ENCODE measurements at places on chromosomes 16 and 17. TPM values are rescaled to one million over a fixed set of nuclear protein-coding genes. Genes with fewer than 3 reads are reported as not detected.

TBC1D10B gene
- total RNA-seq, result 40.3 TPM

BBS2 gene
- 27.2 TPM for total RNA-seq

SHISA6 gene
- total RNA-seq, result not detected

SCGB1C2 gene
- 1.1 TPM for total RNA-seq

HBA1 gene
- total RNA-seq, result not detected

ATP6V0C gene
- total RNA-seq, result 59.2 TPM

TNFRSF13B gene
- not detected for total RNA-seq

KRT222 gene
- total RNA-seq, result not detected

GRCh38 chr17:50647187-50647586 is 12.5 kb downstream of the ABCC3 start:
- DNase-seq, result no peak

GRCh38 chr16:88678224-88678979 is 7.9 kb downstream of the SNAI3 start:
- no peak for DNase-seq

GRCh38 chr16:50899951-50900350 is 158.1 kb downstream of the CYLD start:
- DNase-seq, result no peak

- no peak for DNase-seq
These were observed 2.0 kb downstream of the UBALD2 start for GRCh38 chr17:76267051-76267576.

DNA sequence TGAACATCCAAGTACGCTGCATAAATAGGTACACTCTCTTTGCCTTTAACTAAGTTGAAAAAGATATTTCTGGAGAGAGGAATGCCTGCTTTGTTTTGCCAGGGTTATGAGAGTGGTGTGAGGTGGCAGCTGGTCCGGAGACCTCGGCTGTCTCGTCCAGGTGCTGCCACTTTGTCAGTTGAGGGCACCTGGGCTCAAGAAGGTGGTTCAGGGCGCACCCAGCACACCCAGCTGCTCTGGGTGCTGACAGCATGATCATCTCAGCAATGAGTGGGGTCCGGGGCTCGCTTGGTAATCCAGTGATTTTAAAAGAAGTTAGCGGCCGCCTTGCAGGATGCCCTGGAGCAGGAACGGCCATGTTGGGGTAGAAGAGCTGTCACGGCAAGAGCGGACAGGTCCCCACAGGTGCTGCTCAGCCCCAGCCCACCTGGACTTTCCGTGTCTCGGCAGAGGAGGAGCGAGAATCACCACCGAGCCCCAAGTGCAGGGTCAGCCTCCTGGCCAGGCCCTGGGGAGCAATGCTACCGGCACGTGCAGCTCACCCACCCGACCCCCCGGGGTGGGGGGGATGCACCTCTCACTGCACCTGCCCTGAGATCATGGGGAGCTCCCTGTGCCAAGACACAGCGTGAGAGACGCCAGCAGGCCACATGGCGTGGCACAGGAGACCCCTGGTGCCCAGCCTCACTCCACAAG is 67.4 kb upstream of the CHMP6 start:
- DNase-seq, result no peak

DNA sequence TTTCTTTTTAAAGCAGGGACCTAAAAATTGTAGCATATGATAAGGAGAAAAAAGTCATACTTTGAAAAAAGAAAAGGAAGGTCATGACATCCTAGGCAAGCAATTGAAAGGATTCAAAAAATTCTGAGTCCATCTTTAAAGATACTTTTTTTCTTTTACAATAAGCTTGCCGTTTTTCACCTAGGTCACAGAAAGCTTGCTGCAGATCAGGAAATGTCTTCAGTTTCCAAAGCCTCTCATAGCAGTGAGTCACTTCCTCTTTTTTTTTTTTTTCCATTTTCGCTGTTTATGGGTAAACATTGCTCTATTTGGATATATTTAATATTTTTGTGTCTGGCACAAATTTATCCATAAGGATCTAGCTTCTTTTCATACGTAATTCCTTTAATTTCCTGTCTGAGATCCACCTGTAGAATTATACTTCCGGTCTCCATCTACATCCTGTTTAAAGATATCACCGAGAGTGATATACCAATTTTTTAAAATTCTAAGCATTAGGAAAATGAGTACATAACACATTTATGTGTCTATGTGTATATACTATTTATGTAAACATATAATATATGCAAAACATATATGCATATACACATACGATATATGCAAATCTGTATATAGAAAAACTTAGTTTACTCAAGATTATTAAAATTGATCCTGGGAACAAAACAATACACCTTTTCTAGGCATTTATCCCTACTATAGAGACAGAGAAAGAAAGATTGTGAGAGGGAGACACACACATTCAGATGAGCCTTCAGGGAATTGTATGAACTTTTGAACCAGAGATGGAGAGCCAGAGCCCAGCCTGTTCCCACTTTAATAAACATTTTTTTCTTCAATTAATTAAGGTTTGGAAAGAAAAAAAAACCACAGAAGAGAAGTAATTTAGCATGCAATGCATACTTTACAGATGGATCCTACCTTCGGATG is 134.4 kb downstream of the SKAP1 start:
- peak; percentile 31 for DNase-seq

DNA sequence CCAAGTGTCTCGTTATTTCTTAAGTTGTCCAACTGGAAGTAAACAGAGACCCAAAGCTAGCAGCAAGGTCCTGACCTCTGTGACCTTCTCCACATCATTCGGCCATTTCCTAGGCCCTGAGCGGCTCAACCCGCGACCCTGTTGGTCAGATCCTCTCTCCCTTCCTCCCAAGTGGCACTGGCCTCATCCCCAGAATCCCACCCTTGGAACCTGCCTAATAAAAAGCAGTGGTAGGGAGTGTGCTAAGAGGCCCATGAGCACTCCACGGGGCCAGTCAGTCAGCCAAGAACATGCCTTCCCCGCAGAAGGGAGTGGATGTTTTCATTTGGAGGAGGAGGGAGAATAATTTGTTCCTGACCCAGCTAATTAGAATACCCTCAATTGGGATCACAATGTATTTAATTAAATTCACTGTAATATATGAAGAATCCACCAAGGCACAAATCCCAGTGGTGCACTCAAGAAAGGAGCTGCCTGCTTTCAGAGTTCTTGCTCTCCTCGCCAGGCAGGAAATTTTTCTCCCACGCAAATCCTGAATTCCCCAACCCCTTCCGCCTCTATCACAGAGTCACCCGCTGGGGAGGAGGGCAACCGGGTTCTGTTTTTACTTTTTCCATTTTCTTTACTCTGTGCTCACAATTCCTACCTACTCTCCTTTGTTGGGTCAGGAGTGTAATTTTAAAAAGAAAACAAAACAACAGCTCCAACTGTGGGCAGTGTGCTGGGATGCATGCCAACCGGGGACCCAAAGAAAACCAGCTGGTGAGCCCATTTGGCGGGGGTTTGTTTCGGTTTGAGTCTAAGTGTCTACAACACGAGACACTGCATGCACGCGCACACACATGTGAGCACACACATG is 153.4 kb downstream of the ZFHX3 start:
- peak; percentile 62 for DNase-seq

DNA sequence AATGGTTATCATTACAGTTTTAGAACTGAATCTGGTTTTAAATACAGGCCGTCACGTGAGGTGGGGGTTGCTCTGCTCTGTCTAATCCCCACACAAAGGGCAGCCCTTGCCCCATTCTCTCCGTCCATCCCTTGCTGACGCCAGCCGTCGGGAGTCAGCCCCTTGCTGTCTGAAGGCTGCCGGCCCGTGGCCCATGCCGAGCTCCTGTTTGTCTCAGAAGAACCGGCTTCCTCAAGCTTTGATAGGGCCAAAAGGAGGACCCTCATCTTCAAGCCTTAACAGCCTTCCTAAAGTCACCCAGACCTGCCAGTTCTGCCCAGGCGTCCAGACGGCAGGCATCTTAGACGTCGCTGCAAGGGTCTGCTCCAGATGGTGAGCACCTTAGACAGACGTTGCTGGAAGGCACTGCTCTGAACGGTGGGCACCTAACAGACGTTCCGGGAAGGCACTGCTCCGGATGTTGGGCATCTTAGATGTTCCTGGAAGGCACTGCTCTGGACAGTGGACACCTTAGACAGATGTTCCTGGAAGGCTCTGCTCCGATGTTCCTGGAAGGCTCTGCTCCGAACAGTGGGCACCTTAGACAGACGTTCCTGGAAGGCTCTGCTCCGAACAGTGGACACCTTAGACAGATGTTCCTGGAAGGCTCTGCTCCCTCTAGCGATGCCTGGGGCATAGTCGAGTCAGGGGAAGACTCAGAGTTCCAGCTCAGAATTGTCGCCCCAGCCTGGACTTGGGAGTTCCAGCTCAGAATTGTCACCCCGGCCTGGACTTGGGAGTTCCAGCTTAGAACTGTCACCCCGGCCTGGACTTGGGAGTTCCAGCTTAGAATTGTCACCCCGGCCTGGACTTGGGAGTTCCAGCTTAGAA is 35.1 kb upstream of the CHMP6 start:
- DNase-seq, result no peak

- DNase-seq, result no peak
These were observed 66.9 kb downstream of the ZNF423 start for GRCh38 chr16:49788986-49789385.

DNA sequence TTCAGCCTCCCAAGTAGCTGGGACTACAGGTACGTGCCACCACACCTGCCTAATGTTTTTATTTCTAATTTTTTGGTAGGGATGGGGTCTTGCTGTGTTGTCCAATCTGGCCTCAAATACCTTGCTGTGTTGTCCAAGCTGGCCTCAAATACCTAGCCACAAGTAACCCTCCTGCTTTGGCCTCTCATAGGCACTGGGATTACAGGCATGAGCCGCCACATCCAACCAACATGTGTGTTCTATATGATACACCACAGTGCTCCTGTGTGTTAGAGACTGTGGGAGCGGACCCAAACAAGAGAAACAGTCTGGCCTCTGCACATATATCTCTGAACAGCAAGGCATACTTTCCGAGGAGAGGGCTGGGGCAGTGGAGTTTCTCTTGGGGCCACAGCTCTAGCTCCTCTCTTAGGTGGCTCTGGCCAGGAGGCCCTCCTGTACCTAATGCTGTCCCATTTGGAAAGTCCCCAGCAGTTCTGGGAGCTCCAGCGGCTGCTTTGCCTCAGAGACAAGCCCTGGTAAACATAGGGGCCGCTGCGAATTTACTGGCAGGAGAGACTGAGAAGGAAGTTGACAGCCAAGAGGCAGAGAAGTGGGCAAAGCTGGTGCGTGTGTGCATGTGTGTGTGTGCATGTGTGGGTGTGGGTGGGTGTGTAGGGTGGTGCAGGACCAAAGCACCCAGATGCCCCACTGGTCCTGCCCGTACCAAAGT is 95.0 kb downstream of the RAB11FIP4 start:
- no peak for DNase-seq

GRCh38 chr16:2507052-2507659 is 6.6 kb upstream of the ATP6V0C start:
- DNase-seq, result no peak

DNA sequence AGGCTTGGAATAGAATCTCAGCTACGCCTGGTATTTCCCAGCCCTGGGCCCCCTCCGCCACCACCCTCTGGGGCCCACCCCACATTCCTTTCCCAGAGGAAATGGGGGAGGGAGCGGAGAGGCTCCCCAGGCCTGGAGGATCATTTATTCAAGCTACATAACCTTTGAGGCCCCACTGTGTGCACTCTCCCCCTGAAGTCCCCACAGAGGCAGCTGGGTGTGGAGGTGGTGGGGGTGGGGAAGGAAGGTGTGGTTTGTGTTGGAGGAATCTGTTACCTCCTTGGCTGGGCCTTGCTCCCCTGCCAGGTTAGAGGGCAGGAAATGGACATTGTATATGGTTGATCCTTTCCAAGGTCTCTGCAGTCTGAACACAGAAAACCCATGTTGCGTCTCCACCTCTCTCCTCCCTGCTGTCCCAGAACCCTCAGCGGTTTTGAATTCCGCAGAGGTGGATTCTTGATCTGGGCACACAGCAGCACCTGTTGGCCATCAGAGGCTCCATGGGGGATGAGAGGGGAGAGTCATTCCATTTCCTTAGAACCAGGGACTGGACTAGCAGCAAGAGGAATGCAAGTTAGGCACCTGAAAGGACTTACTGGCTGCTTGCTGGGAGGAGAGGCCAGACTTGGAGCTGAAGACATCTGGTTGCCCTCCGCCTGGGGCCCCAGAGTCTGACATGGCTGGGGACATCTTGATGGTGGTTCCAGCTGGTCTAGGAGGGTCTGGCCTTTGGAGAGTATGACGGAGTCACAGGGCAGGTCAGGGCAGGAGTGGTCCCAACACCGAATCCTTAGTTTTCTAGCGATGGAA is 23.0 kb downstream of the ARHGAP23 start:
- peak; percentile 84 for DNase-seq

- no peak for DNase-seq
These were observed 3.7 kb downstream of the KLHDC4 start for GRCh38 chr16:87762071-87762571.

- peak; percentile 42 for DNase-seq
These were observed 69.8 kb upstream of the ANKFN1 start for GRCh38 chr17:56083475-56083874.

- DNase-seq, result peak; percentile 83
These were observed 13.9 kb downstream of the KDM8 start for GRCh38 chr16:27217256-27217655.

GRCh38 chr17:50278526-50279180 is 4.4 kb downstream of the TMEM92 start:
- no peak for DNase-seq

- no peak for DNase-seq
These were observed 40.7 kb downstream of the CCDC182 start for GRCh38 chr17:57704448-57704847.

DNA sequence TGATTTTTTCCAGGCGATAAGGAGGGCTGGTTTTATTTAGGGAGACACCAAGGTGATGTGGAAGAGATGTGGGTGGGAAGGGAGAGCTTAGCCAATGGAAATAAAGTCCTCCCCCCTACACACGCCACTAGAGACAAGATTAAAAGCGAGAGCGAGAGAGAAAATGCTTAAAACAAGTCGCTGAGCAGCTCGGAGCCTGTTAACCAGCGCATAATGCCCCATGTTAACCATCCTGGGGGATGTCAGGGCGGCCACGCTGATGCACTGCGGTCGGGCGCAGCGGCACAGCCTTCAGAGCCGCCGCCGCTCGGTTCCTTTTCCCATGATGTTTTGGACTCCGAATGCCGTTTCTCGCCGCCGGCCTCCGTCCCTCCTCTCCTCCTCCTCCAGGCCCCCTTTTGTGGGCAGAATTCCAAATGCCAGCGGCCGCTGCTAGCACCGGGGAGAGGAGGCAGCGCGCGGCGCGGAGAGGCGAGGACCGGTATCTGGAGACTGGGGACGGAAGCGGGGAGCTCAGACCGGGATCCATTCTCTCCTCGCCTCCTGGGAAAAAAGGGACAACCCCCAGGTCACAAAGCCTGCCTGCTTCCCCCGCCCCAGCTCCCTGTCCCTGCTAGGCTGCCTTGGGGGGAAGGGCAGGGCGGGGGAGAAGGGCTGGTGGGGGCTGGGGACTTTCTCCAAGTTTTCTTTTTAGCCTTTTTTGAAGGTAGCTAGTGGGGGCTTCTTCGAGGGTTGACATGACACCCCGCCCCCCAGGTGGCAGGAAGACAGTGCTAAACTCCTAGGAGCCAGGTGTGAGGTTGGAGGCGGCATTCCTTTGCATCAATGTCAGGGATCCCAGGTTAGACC is 98.1 kb upstream of the CCL2 start:
- no peak for DNase-seq

All from myocyte (in vitro differentiated cells).